ENCODE measurements at places on chromosomes 6 and 20. TPM values are rescaled to one million over a fixed set of nuclear protein-coding genes. Genes with fewer than 3 reads are reported as not detected.

Gene TFAP2D
- not detected for total RNA-seq

Gene RBPJL
- not detected for total RNA-seq

Gene KHDC1L
- not detected for total RNA-seq

Gene SRMS
- total RNA-seq = not detected

Gene PROCR
- total RNA-seq = 50.8 TPM

Gene LAMP5
- under 0.01 TPM for total RNA-seq
